ENCODE measurements at places on chromosomes 3 and 15.

DNA sequence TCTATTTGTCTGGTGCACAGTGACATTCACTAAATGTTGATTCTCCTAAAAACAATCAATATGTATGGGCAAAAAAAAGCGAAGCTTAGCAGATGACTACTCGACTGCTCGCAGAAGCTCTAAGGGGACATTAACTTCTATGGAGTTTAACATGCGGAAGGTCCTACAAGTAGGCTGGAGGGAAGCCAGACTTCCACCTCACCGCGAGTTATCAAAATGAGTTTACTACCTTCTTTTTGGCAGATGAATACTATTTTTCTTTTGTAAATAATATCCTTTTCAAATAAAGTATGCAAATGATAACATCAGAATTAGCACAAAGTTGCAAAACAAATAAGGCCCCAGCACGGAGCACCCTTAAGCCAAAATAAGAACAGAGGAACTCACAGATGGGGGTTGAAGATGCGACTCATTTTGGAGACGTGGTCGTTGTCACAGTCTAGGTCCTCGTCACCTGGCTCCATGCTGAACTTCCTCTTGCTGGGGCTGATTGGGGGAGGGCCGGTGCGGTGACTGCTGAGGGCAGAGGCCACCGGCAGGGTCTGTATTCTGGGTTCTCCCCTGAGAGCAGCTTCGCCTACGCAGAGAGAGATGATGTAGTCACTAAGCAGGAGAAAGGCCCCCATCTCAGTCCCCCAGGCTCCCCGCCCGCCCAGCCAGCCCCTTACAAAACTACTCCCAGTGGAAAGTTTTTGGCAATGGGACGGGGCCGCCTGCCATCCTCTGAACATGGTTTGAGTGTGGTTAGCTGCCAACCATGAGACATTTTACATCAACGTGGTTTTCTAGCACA lies 42.1 kb downstream of the VGLL4 start:
- no peak for DNase-seq

- no peak for DNase-seq
These were observed 60.9 kb upstream of the NPHP3 start for GRCh38 chr3:132783152-132783551.

DNA sequence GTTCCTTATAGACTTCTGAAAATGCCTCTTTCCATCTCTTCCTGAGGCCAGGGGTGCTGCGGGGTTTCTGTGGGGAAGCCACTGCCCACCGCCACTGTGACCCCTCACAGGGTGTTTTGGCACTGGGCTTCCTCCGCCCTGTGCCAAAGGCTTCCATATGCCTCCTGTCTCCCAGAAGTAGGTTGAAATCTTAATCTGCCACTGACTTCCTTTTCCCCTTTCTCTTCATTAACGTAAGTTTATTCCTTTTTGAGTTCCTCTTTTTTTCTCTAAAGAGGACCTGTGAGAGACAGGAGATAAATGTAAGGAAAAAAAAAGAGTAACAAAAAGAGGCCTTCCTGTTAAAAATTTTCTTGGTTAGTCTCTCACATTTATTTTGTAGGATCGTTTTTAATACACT lies 220.5 kb downstream of the CTNNB1 start:
- DNase-seq: no peak

DNA sequence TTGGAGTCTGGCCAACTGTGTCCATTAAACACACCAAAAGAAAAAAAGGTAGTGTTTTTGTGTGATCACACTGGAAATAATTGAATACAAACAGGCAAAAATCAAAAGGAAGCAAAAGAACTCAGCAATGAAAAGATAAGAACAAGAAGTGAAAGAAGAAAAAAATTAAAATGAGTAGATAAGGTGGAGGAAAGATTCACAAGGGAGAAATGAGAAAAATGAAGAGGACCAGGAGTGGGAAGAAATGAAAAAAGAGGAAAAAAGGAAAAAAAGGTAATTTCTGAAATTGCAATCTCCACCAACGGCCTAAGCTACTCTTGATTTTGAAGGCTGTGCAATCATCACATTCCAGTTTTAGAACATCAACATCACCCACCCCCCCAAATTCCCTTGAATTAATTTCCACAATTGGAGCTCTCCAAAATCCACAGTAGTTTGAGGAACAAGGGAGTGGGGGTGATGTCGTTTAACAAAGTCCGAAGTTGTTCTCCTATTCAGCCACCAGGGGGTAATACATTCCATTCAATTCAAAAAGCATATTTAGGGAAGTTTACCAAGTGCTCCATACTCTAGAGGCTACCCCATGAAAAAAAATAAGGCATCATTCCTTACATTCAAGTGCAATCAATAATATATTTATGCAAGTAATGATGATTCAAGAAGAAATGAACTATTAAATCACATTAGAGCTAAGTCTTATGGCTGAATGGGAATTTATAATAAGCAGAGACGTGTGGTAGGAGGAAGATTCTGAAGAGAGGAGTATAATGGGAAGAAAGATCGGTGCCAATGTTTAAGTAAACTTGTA lies 37.4 kb downstream of the ZNF860 start:
- no peak for DNase-seq

DNA sequence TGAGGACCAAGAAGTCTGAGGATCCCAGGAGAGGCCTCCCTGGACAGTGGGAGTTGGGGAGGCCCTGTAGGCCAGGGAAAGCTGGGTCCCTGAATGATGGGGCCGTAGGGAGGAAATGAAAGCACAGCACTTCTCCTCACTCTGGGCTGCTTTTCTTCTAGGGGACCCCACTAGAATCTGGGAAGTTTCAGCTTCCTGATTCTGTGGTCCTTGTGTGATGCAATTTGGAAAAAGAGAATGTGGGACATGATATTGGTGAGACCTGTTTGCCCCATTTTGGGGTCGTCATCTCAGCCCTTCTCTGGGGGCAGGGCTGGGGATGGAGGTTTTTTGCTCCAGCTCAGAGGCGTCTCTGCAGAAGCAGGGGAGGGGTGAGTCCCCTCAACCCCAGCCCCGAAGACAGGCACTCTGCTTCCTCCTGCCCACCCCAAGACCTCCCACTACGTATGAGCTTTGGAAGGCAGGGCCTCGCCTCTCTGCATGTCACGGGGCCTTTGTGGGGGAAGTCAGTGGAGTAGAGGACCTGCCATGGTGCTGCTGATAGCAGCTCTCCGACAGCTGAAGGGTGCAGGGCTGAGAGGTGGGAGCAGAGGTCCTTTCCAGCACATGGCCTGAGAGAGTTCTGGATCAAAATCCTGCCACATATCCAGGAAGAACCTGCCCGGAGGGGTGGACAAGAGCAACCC lies 1.5 kb upstream of the SNX22 start:
- no peak for DNase-seq

DNA sequence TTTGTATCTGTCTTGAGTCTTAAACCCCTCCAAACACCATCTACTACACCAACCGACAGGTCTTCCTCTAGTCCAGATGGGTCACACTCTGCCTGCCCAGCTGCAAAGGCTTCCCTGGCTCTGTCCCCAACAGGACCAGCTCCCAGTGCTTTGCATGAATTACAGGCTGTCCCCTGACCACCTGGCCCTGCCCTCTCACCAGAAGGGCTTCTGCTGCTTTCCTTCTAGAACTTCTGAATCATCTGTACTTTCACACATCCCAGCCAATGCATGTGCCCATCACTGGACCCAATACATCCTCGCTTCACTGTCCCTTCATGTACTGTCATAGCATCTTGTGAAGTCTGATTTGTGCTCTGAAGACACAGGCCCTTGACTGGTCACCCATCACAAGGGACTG lies 53.6 kb downstream of the HOMER2 start:
- no peak for DNase-seq

- DNase-seq: no peak
These were observed 1.5 kb downstream of the CORO2B start for GRCh38 chr15:68580026-68580882.

DNA sequence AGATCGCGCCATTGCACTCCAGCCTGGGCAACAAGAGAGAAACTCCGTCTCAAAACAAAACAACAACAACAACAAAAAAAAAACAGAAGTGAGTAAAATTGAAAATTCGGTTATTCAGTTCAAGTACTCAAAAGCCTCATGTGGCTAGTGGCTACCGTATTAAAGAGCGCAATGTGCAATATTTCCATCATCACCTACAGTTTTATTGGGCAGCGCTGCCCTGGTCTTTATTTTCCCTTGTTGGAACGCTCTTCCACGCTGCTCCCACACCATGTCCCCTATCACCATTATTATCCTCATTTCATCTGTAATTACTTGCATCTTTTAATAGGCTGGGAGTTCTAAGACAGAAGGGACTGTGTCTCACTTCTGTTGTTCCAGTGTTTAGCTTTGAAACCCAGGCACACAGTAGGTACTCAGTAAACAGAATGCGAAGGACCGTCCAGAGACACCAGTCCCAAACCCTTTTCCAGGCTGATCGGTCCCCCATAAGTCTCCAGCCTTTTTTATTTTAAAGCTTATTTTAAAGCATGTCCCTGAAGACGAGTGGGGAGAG lies 423 bp upstream of the HACD3 start:
- DNase-seq: no peak

Measured in smooth muscle cell of the brain vasculature (primary cell).